ENCODE measurements at places on chromosomes 2 and 18.

- DNase-seq: no peak
Observed at GRCh38 chr2:98464772-98465310, 20.2 kb downstream of the INPP4A start.

- DNase-seq: no peak
Observed at GRCh38 chr2:101930847-101931246, 60.9 kb upstream of the IL1R2 start.

GRCh38 chr18:48707636-48708296 is 168.9 kb downstream of the CTIF start:
- DNase-seq: no peak

DNA sequence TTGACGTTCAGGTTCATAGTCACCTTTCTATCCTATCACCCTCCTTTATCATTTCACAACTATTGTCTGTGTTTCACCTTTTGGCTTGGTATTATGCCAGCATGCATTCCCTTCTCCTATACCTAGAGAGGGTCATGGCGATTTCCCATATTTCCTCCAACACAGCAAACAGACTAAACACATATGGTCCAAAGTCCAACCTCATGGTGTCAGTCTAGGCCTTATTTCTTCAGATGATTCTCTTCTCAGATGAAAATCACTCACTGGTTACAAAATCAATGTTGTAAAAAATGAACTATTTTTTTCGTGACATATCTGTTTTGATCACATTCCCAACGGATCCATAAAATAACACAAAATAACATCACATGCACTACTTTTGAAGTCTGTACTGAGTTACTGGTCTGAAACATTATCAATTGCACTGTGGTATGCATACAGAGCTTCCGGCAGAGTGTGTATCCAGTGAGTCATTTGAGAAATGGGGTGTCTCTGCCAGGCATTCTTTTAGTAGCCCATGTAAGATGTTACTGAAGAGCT is 204.8 kb upstream of the GALNT5 start:
- DNase-seq: no peak

GRCh38 chr2:209451209-209451834 is 27.5 kb downstream of the MAP2 start:
- no peak for DNase-seq

DNA sequence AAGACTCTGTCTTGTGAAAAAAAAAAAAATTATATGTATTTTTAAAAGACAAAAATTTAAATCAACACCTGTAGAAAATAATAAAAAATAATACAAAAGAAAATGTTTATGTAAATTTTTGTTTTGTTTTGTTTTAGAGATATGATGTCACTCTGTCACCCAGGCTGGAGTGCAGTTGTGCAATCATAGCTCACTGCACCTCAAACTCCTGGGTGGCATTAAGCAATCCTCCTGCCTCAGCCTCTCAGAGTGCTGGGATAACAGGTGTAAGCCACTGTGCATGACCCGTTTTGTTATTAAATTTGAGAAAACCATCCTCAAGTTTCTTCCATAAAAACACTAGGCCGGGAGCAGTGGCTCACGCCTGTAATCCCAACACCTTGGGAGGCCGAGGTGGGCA is 56.2 kb upstream of the B3GNT7 start:
- DNase-seq: no peak

DNA sequence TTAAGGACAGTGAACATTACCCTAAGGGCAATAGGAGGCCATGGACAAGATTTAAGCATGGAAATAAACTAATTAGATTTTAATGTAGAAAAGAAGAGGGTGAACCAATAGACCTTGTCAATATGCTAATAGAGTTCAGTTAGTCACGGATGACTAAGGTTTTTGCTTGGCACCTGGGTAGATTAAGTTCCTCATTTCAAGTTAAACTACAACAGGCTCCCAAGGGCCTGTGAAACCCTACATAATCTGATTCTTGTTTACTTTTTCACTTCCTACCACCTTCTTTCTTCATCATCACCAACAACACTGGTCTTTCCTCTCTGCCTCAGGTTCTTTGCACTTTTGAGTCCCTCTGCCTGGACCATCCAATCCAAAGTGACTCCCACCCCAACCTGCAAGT is 14.8 kb downstream of the SP110 start:
- DNase-seq: no peak

DNA sequence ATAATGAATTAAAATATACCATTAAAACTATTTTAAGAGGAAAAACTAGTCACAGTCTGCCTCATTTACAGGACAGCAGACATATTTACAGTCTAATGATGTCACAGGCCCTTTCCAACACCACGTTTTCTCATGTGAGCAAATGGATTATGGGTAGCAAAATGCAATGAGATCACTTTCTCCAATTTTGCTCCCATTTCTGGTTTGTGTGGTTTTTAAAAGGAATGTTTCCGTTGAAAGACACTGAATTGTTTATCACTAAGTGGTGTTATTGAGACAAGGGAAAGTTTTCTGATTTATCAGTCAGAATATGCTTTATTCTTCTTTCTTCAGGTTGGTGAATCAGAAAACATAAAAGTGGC is 11.4 kb upstream of the NR4A2 start:
- no peak for DNase-seq

DNA sequence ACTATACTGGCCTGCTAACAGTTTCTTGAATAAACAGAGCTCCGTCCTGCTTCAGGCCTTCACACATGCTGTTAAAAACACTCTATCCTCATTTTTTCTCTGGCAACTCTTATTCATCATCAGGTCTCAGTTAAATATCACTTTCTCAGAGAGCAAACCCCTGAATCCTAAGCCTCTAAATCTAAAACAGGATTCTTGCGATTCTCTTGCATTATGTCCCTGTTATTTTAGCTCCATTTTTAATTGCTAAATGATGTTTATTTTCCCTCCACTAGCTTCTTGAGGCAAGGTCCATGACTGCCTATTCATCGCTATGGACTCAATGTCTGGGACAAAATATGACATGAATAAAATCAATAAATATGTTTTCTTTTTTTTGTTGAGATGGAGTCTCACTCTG is 190.7 kb upstream of the SMAD7 start:
- no peak for DNase-seq

GRCh38 chr2:215949991-215950404 is 63.4 kb downstream of the MREG start:
- DNase-seq: no peak

DNA sequence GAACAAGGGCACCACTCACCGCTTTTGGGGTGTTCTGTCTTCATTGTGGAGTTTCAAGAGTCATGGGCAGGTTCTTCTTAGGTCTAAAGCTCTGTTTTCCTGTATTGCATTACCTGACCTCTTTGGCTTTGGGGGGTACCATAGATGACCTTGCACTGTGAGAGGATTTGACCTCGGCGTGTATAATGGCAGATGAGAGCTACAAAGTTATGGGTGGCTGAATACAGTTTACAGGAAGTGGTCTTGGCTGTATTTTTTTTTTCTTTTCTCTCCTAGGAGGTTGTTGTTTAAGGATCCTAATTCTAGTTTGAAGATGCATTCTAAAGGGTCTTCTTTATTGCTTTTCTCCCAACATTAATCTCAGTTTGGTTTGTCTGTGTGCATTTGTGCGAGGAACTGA is 11.5 kb downstream of the GAL3ST2 start:
- no peak for DNase-seq

DNA sequence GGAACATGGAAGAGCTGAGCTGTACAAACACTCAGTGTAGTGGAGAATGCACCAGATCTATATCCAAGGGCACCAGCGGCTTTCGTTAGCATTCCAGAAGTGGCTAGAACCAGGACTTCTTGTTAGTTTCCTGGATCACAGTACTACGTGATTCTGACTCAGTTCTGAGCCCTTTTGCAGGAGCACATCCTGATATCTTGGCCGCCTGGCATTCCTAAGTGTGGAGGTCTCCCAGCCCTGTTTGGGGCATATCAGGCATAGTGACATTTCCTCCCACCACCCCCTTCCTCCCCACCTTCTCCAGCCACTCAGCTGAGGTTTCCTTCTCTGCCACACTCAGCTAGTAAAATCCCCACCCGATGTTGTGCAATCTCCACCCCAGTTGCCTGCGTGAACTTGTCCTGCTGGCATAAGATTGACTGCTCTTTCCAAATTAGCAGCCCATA is 63.4 kb downstream of the BMP10 start:
- DNase-seq: no peak

DNA sequence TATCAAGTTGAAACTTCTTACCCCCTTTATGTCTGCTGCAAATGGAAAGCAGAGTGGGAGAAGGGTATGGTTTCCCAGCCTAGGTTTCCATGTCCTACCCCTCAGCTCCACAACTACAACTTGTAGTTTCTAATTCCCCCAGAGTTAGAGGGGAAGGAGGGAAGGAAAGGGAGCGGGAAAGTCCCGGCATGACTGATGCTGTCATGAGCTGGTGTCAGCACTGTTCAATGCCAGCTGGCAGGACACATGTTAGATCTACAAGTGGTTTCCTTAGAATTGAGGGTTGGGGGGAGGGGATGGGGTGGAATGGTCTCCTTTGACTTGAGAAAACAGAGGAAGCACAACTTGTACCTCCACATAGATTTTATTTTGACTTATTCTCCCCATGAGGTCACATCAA is 194.0 kb downstream of the MBD2 start:
- DNase-seq: no peak

- DNase-seq: no peak
Observed at GRCh38 chr2:69773206-69773605, 31.3 kb downstream of the ANXA4 start.

DNA sequence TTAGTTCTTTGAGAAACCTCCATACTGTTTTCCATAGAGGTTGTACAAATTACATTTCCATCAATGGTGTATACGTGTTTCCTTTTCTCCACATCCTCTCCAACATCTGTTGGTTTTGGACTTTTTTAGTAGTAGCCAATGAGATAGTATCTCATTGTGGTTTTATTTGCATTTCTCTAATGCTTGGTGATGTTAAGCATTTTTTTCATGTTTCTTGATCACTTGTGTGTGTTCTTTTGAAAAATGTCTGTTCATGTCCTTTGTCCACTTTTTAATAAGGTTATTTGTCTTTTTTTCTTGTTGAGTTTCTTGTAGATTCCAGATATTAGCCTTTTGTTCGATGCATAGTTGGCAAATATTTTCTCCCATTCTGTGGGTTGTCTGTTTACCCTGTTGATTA is 392.3 kb upstream of the ZEB2 start:
- no peak for DNase-seq

DNA sequence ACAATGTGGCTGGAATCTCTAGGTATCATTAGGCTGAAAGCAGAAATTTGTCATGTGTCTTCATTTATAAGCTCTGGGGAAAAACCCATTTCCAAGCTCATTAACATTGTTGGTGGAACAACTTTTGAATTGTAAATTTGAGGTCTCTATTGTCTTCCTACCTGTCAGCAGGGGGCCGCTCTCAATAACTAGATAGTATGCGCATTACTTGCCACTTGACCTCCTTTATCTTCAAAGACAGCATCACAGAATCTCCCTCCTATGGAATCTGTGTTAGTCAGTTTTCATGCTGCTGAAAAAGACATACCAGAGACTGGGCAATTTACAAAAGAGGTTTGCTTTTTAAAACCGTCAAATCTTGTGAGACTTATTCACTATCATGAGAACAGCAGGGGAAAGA is 223.1 kb downstream of the CALCRL start:
- no peak for DNase-seq

DNA sequence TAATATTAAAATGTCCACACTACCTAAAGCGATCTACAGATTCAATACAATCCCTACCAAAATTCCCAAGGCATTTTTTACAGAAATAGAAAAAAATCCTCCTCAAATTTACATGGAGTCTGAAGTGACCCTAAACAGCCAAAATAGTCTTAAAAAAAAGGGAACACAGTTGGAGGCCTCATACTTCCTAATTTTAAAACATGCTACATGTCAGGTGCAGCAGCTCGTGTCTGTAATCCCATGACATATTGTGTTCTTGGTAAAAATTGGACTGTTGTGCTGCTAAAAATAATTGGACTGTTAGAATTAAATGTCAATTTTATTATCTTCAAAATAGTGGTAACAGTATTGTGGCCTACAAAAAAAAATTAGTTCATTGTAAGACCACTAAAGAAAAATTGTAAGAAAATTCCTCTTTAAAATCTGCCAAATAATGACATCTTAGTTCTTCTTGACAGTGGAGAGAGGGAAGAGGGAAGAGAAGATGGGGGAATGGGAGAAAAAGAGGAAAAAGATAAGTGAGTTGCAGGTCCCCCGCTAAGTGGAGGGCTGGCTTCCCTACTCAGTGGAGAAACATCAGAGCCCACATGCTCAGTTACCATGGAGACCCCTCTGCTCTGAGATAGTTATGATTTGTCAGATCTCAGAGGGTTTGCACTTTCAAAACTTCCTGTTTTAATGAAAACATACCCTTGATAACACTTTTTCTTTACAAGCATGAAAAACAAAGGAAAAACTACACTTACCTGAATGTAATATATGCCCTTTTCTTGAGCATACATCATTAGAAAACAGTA is 46.5 kb downstream of the UNC50 start:
- DNase-seq: no peak

GRCh38 chr2:23209059-23209458 is 175.9 kb upstream of the KLHL29 start:
- no peak for DNase-seq

DNA sequence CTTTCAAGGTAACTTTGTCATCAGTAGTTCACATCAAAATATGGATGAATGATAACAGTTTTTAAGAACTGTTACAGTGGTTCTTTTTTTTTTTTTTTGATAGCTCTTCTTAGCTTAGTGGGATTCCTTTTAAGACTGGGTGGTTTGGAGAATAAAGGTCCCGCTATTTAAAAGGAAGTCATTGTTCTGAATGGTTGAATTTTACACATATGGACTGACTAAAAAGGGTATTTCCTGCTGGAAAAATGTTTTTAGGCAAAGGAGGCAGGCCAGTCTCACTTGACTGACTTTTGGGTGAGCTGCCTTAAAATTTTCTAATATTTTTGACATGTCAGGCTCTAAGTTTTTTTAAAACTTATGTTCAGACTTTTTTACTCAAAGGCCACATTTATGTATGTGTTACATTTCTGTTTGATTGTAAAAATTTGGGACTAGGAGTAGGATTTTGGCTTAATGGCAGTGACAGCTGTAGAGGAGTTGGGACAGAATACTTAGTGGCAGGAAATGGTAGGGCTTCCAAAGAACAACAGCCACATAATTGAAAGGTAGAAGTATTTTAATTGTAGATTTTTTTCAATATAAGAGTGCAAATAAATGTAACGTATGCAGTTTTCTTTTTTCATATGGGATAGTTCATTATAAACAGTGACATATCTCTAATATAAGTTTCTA is 13.7 kb downstream of the VAPA start:
- no peak for DNase-seq

GRCh38 chr2:172129404-172129803 is 26.7 kb upstream of the DLX2 start:
- DNase-seq: no peak

DNA sequence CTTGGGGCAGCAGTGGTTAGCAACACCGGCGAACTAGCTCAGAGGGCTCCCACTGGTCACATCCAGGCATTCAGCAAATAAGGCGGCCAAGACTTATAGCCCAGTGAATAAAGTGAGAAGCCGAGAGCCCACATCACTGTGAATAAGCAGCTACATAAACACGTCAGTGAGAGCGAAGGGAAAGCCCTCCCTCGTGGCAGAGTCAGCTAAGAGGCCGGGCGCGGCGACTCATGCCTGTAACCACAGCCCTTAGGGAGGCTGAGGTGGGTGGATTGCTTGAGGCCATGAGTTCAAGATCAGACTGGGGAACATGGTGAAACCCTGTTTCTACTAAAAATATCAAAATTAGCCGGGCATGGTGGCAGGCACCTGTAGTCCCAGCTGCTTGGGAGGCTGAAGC is 5.2 kb downstream of the D2HGDH start:
- DNase-seq: no peak
